NCI-H460 (cell line): ENCODE measurements at places on chromosomes 13 and 19.

- no peak for DNase-seq
These were observed 90.1 kb downstream of the RGCC start for GRCh38 chr13:41547251-41548000.

DNA sequence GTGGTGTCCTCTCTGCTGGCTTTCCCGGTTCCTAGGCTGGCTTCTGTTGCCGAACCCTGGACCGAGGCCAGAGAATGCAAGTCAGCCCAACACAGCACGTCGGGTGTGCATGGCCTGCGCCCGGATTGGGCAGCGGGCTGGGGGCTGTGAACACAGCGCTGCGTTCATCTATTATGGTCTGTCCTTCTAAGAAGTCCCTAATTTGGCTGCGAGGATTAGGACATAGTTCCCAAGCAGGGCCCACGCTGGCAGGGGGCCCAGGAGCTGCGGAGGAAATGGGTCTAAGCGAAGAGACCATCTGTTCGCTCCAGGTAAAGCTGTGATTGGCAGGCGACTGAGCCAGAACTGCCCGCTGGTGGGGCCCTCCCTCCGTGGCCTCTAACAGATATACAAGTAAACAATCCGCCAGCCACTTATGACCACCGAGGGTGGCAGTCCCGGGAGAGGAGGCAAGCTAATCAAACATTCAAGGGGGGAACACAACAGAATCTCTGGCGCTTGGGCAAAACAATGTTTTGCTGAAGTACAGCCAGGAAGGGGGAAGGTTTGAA lies 6.0 kb downstream of the SYCE2 start:
- DNase-seq: no peak

DNA sequence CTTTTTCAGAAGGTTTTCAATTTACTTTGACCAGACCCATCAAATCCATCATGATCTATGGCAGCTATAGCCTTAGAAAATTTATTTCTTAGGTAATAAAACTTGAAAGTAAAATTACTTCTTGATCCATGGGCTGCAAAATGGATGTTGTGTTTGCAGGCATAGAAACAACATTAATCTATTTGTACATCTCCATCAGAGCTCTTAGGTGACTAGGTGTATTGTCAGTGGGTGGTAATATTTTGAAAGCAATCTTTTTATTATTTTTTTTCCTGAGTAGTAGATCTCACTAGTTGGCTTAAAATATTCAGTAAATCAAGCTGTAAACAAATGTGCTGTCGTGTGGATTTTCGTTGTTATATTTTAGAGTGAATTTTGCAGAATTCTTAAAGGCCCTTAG lies 710.0 kb downstream of the SLITRK6 start:
- no peak for DNase-seq

DNA sequence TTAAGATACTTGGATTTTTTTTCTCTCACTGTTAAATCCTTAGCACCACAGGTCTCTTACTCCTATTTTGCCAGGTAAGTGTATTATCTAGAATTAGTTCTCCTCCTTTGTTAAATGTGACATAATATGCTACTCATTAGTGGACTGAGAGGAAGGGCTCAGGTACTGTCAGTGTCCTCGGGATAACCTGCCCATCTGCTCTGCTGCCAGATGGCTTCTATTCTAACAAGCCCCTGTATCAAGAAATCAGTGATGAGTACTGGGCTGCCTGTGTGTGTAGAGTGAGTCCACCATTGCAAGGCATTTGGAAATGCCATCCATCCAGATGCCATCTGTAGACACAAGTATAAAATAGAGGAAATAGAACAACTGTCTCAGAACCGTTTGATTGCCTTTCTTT lies 209.6 kb downstream of the ATP8A2 start:
- no peak for DNase-seq

DNA sequence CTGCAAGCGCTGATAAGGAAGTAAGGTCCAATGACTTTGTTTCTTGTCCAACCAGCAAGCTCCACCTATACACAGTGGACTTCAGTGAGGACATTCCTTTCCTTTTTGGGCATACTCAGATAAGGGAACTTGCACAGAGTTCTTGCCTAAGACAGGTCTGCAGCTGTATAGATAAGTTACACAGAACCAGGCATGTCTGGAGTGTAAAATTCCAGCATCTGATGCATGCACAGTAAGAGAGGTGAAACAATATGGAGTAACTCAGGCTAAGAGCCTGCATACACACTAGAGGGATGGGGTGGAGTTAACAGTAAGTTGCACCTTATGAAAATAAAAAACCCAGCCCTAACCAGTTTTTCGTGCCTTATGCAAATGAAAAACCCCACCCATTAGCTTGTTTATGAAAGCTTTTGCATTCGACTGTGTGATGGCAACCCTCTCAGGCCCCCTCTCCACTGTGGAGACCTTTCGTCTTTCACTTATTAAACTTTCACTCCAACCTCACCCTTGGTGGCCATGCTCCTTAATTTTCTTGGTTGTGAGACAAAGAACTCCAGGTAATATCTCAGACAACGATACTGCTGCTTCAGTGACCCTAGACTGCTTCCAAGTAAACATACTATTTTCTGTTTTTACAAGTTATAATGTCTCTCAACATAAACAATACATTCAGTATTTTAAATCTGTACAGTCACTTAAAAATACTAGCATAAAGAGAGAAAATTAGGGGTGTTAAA lies 2859.0 kb upstream of the PCDH20 start:
- no peak for DNase-seq

GRCh38 chr13:40629678-40630384 lies 36.6 kb downstream of the FOXO1 start:
- DNase-seq: no peak

- DNase-seq: no peak
These were observed 10.9 kb upstream of the ATF5 start for GRCh38 chr19:49918089-49918488.

DNA sequence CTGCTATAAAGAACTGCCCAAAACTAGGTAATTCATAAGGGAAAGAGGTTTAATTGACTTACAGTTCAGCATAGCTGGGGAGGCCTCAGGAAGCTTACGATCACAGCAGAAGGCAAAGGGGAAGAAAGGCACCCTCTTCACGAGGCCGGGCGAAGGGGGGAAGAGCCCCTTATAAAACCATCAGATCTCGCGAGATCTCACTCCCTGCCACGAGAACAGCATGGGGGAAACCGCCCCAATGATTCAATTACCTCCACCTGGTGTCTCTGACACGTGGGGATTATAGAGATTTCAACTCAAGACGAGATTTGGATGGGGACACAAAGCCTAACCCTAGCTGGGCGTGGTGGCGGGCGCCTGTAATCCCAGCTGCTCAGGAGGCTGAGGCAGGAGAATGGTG lies 42.8 kb downstream of the SLC6A16 start:
- DNase-seq: no peak

- no peak for DNase-seq
These were observed 19.8 kb upstream of the SPART start for GRCh38 chr13:36366031-36366430.

- DNase-seq: no peak
These were observed 66.5 kb downstream of the PAN3 start for GRCh38 chr13:28204690-28205443.

- DNase-seq: no peak
These were observed at the start of gene FUT3 for GRCh38 chr19:5851302-5851701. FUT3 (minus strand) TSS chr19:5851449.

DNA sequence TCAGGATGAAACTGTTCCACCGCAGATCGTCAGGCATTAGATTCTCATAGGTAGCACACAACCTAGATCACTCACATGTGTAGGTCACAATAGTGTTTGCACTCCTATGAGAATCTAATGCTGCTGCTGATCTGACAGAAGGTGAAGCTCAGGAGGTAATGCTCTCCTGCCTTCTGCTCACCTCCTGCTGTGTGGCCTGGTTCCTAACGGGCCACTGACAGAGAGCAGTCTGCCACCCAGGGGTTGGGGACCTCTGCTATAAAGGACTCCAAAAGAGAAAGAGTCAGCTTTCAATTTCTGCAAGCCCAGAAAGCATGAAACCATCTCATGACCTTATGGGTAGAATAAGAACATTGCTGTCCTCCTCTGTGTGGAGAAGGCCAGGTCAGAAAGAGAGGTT lies 43.5 kb upstream of the PCCA start:
- DNase-seq: no peak

DNA sequence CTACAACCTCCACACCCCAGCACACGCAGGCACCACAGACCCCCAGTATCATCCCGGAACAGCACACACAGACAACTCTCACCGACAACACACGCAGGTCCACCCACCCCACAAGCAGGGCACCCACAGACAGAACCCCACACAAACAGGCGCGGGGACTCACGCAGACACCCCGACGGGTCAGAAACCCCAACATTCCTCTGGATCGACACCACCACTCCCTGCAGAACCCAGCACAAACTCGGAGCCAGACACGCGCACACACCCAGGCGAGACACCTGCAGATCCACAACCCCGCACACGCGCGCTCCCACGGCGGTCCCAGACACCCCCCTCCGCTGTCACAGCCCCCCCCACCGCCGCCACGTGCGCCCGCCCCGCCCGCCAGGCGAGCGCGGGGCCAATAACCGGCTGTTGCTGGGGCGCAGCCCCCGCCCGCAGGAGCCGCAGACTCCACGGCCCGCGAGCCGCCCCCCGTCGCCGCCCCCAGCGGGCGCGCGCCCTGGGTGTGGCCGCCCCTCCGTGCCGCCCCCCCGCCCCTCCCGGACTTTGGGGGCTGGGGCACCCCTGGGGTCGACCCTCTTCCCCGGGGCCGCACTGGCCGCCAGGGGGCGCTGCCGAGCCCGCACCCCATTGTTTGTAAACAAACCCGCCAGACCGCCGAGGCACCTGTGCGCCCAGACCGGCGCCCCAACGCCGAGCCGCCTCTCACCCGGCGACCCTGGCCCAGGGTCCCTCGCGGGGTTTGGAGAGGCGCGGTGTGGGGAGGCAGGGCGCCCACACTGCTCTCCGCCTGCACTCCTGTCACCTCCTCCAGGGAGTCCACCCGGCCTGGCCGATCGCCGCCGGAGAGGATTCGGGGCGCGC lies 712 bp downstream of the BBC3 start:
- no peak for DNase-seq

DNA sequence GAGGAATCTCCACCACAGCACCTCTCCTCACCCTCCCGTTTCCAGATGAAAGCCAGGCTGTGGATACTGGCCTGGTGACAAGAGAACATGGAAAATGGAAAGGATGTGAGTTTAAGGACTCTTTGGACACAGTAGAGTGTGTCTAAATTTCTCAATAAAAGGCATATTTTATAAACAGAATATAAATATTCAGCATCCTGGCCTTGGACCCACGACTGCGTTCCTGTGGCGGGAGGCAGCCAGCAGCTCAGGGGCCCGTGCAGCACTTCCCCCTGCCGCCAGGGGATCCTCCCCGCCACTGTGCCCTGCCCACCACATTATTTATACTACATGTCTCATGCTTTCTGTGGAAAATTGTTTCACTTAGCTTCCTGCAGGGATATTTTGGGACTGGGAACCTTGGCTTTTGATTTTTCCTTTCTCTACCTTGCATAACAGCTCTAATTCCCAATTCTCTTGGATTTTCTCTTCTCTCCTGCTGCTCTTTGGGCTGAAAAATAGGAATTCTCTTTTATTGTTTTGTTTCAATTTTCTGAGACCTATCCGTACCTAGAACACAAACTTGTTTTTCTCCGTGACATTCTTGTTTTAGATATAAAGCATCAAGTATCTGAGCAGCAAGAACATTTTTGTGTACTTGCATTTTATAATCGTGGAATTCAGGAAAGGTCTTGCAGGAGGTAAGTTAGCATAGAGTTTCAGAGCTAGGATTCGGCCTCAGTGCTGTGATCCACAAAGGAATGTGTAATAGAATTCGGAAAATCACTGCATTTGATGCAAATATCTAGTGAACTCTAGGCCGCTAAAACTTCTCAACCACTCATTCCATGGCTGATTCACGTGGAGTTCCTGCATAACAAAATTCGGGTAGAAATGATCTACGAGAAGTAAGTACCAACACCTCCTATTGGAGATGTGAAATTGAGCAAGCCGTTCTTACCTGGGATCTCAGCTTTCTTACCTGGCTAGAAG lies 107.7 kb upstream of the SPATA13 start:
- DNase-seq: no peak

- no peak for DNase-seq
These were observed 17.5 kb upstream of the F7 start for GRCh38 chr13:113087923-113088690.

- no peak for DNase-seq
These were observed 632.8 kb upstream of the KLF12 start for GRCh38 chr13:74767050-74767449.

DNA sequence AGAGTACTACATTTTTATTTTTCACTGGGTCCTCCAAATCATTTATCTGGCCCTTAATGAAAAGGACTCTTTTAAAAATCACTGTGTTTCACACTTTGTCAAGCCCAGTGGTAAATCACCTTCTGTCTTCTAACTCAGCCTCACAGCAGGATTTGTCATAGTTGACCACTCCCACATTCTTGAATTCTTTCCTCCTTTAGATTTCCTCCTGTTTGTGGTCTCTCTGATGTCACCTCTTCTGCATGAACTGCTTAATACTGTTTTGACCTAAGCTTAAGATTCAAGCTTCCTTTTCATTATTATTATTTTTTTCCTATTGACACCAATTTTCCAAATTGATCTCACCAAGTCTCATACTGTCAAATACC lies 899.8 kb upstream of the MIR17HG start:
- no peak for DNase-seq

- DNase-seq: peak; percentile 86
These were observed at the start of gene FBL for GRCh38 chr19:39845933-39846677. FBL (minus strand) TSS chr19:39846379; CDS start chr19:39846300, 79 bp downstream.

GRCh38 chr13:109332506-109333499 lies 453.6 kb downstream of the IRS2 start:
- no peak for DNase-seq

GRCh38 chr19:58483776-58484175 lies 7.6 kb downstream of the ZNF446 start:
- no peak for DNase-seq

DNA sequence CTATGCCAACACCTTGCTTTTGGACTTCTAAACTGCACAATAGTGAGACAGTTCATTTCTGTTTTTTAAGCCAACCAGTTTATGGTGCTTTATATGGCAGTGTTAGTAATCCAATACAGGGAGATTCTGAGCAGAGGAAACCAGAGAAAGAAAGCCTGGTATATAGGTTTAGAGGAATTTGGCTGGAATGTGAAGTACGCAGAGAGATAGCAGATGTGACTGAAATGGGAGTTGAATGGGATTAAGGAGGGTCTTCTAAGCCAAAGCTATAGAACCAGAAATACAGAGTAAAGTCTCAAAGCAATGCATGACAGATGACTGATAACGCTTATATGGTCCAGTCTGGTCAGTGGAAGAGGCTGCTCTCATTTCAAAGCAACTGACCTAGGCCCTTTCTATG lies 453.7 kb downstream of the GPC6 start:
- DNase-seq: no peak
